ENCODE measurements at places on chromosomes 3 and 15.

- DNase-seq = no peak
These were observed 856.2 kb downstream of the AGBL1 start for GRCh38 chr15:86935841-86936240.

DNA sequence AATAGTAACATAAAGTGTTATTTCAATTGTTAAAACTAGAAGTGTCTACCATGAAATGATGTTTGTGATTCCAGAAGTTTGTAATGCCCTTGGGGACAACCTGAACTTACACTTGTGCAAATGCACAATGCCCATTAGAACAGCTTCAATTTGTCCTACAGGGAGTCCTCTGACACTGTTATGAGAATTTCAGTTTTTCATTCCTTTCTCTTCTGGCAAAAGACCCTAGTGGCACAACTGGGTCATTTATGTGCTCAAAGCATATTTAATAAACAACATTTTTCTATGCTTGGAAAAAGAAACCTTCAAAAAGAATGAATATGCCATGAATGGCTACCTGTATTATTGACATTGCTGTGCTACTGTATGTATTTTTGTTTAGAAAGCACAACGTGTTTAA, at the start of gene OR5H1:
TSS of gene OR5H1 (plus strand) at position 301 of the 400 bp plus-strand sequence. CDS start 1,977 bp downstream, outside the sequence.
- no peak for DNase-seq

- DNase-seq = no peak
These were observed 13.4 kb downstream of the WDR72 start for GRCh38 chr15:53746101-53746500.

DNA sequence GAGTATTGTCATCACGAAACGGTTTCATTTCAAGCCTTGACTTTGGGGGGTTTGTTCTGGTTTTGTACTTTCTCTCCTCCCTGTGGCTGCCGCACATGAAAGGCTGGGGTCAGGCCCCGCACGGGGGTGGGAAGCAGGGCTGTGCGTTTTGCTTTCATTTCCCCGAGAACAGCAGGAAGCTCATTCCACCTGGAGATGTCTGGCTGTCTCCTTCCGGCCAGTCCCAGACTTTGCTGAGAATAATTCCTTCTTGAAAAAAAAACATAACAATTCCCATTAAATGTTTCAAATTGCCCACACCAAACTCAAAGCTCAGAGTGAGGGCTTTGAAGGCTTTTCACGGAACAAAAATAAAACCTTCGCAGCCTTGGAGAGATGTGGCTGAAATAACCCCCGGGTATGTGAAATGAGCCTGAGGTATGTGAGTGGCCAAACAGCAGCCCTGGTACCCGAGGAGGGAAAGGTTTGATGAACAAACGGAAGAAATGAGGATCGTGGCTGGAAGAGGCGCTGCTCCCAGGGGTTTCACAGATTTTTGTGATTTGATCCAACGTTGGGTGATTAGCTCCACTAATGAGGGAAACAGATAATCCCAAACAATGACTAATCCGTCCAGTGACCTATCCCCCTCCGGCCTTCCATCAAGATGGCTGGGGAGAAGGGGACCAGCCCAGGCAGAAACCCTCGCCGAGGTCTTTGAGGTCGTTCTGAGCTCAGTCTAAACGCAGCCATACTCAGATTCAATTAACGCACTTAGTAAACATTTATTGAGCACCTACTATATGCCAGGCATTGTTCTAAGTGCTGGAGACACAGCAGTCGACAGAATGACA, 126.9 kb upstream of the MEF2A start:
- no peak for DNase-seq

- no peak for DNase-seq
These were observed 32.2 kb downstream of the NSUN3 start for GRCh38 chr3:94095111-94095510.

DNA sequence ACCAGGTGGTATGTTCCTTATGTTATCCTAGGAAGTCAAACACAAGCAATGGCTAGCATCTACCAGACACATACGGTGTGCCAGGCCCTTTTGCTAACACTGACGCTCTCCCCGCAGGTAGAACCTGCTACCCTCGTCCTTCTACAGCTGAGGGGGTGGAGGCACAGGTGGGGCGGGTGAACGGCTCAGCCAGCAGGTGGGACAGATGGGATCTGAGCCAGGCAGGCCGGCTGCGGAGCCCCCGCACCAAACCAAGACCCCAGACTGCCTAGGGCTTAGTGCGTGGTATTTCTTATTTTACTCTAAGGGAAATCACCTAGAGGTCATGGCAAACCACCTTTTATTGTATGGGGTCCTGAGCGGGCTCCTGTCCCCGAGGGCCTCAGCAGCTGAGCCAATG, 53.9 kb upstream of the PCSK6 start:
- no peak for DNase-seq

DNA sequence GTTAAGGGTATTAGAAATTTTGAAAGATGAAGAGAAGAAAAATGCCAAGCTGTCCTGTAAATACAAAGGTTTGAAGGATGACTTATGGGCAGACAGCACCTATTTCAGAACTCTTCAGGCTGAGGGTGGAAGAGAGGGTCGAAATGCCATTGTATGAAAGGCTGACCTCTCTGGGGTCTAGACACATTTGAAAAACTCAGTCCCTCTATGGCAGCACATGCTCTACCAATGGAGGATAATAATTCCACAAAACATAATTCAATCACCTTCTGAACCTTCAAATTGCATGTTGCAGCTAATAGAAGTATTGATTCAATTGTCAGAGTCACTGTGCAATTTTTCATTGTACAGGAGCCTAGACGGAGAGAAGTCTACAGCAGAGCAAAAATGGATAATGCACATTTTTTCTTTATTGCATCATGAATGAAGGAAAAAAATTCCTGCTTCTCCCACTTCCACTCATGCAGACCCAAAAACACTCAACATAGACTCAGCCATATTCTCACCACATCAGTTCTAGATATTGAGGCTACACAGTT, 569.1 kb downstream of the TBL1XR1 start:
- no peak for DNase-seq

DNA sequence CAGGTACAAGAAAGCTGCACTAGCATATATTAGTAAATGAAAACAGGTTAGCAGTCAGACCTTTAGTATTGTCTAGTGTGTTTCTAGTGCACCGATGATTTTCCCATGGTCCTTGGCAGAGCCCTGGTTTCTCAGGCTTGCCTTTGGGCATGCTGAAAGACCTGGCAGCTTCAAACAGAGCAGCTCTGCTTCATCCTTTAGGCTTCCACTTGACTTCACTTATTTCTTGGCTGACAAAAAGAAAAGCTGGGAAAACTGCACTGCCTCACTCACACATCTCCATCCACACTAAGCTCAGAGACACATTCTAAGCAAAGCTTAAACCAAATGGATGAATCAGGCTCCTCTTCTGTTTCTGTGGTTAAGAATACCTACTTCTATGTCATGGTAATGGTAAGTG, 374.8 kb upstream of the PDZRN3 start:
- DNase-seq = no peak

DNA sequence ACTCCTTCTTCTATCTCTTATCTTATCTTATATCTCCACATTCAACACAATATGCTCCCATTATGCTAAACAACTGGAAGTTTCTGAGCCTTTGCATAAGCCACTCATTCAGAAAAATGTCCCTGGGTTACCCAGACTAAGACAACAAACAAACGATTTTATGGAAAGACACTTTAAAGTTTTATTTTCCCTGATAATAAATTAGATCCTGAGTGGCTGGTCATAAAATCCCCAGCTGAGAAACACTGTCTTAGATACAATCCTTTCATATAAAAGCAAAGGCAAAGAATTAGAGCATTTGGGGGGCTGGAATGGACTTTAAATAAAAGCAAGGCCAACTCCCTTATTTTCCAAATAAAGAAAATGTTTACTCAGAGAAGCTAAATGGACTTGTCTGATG, 322.3 kb downstream of the GBE1 start:
- no peak for DNase-seq

DNA sequence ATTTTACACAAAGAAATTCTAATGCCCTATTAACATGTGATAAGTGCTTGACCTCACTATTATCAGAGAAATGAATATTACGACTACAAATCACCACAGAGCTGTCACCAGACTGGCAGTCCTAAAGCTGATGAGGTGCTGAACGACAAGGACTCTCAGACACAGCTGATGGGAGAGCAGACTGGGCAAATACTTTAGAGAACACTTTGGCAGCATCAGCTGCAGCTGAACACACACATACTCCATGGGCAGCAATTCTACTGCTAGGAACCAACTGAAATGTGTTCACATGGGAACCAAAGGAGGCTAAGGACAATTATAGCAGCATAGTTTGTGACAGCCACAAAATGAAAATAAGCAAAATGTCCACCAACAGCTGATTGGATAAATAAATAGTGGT, 45.5 kb downstream of the SUSD5 start:
- no peak for DNase-seq

DNA sequence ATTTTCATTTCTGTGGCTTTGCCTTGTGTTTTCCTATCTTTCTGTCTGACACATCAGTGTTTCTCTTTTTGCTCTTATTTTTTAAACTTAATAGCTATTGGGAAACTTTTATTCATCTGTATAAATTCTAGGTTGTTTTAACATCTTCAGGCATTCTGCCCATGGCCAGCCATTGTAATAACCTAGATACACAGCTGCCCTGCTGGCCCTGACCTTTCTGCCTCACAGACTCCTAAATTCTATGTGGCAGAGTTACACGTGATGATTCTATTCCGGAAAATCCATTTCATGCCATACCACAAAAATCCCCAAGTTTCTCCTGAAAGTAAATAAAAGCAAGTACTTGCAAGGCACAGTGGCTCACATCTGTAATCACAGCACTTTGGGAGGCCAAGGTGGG, 150.1 kb downstream of the UACA start:
- no peak for DNase-seq

DNA sequence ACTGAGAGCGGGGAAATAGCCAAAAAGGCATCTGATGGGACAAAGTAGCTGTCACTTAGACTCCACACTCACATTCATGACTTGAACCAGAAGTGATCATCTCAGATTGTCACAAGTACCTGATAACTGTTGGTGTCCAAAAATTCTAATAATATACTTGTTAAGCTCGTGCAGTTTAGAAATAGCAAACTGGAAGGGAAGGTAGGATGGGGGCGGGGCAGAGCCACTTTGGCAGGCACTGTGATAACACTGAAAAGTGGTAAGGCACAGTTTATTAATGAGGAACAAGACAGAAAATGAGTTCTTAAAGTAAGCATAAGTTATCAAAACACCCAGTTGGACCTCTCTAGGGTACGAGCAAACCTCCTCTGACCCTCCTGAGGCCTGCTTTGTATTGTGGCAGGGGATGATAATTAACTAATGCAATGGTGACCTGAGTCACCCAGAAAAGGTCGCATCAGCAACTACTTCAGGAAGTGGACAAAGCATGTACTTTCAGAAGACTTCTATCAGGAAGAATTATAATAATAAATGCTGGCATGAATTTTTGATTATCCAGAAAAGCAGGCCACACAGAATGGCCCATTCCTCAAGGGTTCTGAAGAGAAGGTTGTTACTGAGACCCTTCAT, 54.4 kb downstream of the ADCY5 start:
- DNase-seq = no peak

DNA sequence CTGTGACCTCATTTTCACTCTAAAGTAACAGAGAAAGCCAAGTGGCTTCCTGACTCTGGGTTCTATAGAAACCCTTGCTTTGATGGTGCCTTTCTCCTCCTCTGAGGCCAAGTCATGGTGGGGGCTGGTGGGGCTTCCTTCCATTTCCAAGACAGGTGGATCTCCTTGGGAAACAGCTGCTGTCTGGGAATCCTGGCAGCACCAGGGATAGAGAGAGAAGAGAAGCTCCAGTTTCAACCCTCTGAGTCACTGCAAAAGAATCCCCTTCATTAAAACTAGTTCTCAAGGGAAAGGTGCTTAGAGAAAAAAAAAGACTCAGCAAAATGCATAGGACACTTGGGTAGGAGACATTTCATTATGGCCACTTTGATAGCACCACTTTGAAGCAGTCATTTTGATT, 614.4 kb downstream of the FHIT start:
- peak; percentile 9 for DNase-seq

DNA sequence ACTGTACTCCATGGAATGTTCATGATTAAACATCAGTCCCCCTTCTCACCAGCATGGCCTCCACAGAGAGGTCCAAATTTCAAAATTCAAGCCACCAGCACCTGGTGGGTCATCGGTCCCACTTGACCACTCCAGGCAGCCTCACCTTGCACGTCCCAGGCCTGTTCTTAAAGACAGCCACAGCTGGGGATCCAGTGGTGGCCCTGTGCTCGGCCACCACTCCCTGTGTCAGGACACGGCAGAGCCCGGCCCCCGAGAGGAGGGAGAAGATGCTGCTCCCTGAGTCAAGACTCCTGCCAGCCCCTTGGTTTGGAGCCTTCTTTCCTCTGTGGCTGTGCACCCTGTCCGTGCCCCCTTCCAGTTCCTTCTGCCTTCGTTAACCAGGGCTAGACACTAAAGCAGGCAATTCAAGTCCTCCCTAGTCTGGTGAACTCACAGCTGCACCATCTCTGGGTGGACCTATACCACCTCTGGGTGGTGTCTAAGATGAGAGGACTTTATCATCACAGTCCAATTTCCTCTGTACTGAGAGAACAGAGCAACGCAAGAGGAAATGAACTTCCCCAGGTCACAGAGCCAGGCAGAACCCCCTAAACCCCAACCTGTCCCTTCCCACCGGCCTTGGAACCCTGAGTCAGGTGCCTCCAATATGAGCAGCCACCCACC, 97.1 kb downstream of the MEGF11 start:
- no peak for DNase-seq

DNA sequence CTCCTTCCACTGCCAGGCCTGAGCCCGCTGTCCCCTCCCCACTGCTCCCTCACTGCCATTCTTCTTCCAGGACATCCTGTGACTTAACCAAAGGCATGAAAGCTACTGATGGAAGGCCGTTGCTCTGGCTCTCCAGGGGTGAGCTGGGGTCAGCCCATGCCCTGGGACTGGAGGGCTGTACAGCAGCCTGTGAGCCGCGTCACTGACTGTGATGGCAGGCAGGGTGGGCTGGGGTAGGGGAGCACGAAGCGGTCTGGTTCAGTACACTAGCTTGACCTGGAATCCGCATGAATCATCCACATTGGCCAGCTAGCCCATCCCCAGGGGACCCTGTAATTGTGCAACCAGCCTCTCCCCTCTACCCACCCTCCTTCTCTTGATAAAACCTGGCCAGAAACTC, 30.8 kb downstream of the CORO2B start:
- DNase-seq = no peak

- DNase-seq = no peak
These were observed 73.0 kb downstream of the COL8A1 start for GRCh38 chr3:99711351-99711750.

DNA sequence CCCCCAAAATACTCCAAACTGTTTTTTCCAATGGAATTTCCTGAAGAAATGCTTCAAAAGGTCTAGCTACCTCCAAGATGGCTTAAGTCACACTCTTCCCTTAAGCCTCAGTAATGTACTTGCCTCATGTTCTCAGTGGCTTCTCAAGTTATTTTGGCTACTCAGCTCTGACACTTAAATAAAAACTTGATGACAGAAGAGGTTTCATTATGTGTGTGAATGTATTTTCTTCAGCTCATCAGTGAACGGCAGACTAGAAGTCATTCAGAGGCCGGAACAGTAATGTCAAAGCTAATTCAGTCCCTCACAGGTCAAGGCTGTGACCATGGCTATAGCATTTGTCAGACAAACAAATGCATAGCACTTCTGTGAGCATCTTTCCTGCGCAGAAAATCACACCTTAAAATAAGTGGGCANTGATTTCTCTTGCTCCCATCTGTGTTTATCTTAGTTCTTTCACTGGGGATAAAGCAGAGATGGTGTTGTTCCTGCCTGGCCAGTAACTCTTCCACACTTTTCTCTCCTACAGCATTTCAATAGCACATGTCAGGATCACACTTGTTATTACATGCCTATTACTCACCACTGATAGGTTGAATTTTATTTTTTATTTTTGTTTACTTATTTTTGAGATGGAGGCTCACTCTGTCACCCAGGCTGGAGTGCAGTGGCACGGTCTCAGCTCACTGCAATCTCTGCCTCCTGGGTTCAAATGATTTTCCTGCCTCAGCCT, 68.5 kb upstream of the PLCL2 start:
- no peak for DNase-seq
